ENCODE measurements at places on chromosomes 1 and 21. TPM values are rescaled to one million over a fixed set of nuclear protein-coding genes. Genes with fewer than 3 reads are reported as not detected.

- DNase-seq: no peak
Observed at GRCh38 chr1:179663810-179664209, 72.2 kb downstream of the TDRD5 start.

DNA sequence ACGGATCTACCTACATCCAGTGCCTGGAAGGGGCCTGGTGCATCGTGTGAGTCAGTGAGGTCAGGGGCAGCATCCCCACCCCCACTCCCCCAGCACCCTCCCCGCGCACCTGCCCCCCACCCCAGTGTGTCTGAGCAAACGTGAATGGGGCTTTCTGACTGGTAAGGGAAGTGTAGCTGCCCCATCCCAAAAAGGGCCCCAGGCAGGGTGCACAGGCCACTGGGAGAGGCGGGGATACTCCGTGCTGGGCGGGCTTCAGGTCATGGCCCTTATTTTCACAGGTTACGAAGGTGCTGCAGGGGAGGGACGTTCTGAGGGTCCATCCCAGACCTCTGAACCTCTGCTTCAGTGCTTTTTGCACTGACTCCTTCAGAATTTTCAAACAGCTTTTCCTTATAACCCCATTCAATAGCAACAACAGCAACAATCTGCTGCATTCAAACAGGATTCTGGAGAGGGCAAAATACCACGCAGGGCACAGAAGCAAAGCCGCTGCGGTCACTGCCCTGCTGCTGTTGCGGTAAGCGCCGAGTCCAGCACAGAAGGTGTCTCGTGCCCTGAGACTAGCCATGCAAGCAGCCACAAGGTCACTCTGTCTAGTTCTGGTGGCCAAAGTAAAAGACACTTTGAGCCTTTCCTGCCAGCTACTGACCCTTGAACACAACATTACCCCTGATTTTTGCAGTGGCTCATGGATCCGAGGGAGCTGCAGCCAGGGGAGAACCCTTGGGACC lies 10.3 kb downstream of the TTC34 start:
- DNase-seq: peak; percentile 33

Gene MMP23B
- 5.9 TPM for total RNA-seq

GRCh38 chr1:114702737-114703136 lies 7.4 kb upstream of the AMPD1 start:
- no peak for DNase-seq

DNA sequence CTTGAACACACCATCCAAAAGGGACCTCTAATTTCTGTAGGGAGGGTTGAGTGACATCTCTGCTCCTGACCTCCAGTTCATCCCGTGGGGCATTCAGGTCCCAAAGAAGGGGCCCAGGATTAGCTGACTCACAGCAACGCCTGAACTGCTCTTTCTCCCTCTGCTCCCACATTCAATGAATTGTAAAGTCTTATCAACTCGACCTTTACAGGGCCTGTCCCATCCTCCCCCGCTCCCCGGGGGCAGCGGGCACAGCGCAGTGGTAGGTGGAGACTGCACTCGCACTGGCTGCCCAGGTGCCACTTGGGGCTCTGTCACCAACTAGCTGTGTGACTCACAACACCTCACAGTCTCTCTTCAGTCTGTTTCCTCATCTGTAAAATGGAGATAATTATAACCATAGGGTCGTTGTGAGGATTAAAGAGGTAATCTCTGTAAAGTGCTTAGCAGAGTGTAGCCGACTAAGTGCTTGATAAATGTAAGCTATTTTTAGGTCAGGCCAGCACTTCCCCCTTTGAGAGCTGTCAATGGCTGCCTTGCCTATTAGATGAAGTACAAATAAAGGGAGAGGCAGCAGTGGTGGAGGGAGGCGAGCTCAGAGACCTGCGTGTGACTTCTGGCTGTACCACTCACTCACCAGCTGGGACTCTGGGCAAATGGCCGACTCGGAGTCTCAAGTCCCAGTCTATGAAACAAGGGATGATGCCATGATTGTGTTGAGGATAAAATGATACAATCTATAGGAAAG lies 637 bp upstream of the MYBPHL start:
- no peak for DNase-seq

Gene PRAMEF12
- not detected for total RNA-seq

DNA sequence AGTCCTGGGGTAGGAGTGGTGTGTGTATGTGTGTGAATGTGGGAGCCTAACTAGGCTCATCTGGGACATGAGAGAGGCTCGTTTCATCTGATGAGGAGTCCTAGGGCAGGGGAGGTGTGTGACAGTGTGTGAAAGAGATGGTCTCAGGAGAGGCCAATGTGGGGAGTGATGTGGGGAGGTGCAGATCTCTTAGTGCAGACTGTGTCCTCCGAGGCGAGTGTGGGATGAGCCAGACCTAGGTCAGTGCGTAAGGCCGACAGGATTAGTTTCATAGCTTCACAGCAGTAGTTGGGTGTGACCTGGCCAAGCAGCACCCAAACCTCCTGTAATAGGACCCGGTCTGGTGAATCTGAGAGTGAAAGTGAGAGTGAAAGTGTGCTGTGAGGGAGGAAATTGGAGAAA lies 94.7 kb downstream of the LIPI start:
- no peak for DNase-seq

DNA sequence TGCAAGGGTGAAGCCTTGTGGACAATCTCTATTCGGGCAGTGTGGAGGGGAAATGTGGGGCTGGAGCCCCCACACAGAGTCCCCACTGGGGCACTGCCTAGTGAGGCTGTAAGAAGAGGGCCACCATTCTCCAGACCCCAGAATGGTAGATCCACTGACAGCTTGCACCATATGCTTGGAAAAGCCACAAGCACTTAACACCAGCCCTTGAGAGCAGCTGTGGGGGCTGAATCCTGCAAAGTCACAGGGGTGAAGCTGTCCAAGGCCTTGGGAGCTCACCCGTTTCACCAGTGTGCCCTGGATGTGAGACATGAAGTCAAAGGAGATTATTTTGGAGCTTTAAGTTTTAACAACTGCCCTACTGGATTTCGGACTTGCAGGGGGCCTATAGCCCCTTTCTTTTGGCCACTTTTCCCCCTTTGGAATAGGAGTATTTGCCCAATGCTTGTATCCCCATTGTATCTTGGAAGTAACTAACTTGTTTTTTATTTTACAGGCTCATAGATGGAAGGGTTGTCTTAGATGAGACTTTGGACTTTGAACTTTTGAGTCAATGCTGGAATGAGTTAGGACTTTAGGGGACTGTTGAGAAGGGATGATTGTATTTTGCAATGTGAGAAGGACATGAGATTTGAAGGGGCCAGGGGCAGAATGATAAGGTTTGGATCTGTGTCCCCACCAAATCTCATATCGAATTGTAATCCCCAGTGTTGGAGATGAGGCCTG lies 16.3 kb upstream of the COL6A1 start:
- no peak for DNase-seq

Gene FAM110D
- 0.76 TPM for total RNA-seq

DNA sequence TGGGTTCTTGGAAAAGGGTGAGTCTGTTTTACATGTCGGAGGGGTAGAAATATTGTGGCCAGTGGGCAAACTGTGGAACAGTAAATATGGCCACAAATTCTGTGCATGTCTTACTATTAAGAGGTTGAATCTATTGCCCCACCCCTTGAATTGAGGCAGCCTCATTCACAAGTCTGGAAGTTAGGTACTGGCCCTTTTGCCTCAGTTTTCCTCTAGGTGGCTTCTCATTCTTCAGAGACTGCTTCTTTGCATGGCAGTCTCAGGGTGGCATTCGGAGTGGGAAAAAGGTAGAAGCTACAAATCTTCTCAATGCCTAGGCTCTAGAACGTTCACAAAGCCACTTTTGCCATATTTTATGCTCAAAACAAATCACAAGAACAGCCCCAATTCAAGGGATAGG lies 57.2 kb downstream of the SLC9C2 start:
- no peak for DNase-seq

- no peak for DNase-seq
Observed at GRCh38 chr1:98668733-98669132, 7.2 kb downstream of the SNX7 start.

DNA sequence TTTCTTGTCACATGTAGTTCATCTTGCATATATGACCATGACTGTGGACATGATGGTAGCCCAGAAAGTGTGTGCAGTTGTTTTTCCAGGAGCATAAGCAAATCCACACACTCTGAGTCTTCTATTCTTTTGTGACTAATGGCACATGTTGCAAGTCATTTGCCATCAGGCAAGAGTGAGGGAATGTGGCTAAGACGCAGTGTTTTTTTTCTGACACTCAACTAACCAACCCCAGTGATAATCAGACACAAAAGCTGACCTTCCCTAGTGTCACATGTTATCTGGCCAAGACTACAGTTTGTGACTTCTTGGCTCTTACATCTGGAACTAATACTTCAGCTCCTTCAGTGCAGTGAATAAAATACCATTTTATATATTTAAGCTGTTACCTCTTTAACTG lies 108.8 kb downstream of the ITSN1 start:
- no peak for DNase-seq

- peak; percentile 41 for DNase-seq
Observed at GRCh38 chr1:43304314-43304681, 3.5 kb downstream of the TIE1 start.

DNA sequence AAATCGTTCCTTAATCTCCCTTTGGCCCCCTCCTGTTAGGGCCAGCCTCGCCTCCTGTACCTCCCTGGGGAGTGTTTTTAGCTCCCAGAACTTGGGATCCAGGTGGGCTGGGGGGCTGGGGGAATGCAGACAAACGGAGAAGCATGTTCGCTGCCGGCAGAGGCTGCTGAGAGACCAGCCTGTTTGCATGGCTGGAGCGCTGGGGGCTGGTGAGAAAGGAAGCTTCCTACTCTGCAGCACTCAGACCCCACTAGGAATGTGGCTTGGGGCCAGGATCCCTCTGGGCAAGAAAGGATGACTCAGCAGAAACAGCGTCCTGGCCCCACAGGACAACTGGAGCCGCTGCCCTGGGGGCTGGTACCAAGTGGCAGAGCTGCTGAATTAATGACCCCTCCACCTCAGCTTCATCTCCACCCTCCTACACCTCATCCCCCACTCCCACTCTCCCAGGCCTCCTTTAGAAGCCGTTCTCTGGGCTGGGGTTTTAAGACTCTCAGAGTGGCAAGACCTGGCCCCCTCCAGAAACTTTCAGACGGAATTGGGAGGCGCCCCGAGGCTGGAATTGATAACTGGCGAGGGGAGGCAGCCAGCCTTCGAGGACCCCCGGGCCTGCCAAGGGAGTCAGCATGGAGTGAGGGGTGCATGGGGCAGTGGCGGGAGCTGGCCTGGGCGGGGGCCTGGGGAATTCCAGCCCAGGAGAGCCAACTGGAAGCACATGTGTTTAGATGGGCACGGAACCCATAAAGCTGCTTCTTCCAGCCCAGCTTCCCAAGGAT lies 28.5 kb upstream of the EPS8L3 start:
- DNase-seq: no peak

DNA sequence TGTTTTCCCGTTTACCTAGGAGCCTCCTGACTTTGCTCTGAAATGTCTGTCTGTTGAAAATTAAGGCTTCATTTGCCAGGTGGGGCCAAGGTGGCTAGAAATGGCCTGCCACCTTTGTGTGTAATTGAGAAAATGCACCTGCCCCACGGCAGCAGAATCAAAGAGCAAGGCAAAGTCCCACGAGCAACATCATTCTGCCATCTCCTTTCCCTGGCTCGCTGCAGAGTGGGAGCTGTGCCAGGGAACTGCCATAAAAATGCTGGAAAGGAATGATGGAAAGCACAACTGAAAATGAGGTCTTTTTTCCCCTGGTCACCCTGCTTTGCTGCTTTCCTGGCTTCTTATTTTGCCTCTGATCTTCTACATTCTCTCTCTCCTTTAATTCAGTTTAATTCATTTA lies 5.5 kb upstream of the OLFML2B start:
- no peak for DNase-seq

Gene IVL
- total RNA-seq: not detected

- peak; percentile 35 for DNase-seq
Observed at GRCh38 chr1:230261928-230262650, 164.0 kb downstream of the PGBD5 start.

DNA sequence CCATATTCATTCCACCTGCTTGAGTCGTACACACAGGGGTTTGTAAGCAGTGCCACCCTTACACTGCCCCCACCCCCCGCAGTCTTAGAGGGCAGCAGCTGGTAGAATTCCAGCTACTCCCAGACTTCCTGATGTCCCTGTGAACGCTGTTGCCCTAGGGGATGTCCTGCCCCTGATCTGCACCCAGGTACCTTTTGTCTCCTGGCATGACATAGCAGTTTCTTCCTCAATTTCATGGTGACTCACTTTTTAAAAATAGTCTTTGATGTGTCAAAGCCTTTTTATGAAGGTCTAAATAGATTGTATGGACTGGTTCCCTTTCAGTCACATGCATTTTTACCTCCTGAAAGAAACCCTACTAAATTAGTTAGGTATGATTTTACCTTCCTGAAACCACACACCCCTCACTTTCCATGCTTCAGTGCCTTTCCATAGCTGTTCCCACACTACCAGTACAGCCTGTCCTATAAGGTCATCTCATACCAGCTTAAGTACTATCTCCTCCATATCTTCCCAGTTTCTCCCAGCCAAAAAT lies 76.4 kb downstream of the ST3GAL3 start:
- DNase-seq: no peak

Gene FAM151A
- 0.77 TPM for total RNA-seq

Gene NT5C1A
- not detected for total RNA-seq

Gene PKNOX1
- total RNA-seq: 21.2 TPM

Gene FCER1A
- total RNA-seq: not detected

DNA sequence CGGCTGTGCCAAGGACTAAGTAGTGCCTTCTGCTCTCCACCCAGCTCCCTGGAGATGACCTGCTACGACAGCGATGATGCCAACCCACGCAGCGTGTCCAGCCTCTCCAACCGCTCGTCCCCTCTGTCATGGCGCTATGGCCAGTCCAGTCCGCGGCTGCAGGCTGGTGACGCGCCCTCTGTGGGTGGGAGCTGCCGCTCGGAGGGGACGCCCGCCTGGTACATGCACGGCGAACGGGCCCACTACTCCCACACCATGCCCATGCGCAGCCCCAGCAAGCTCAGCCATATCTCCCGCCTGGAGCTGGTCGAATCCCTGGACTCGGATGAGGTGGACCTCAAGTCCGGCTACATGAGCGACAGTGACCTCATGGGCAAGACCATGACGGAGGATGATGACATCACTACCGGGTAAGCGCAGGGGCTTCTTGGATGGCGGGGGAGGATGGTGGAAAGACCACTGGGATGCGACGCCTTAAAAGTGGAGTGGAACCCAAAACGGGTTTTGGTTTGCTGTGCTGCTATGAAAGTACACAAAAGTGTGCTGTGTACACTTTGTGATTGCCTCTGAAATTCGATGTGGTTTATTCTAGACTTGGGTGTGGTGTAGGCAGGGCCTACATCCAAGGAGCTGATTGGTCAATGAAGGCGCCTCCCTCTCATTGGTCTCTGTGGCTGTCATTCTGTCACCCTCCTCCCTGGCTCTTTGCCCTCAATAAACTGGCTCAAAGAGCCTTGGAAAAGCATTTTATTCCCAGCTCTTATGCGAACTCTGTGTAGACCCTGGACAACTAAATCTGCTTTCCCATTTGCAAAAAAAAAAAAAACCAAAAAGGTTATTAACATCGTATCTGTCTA lies 110.4 kb upstream of the IPO9 start:
- peak; percentile 71 for DNase-seq

- no peak for DNase-seq
Observed at GRCh38 chr1:208538587-208538986, 294.4 kb upstream of the PLXNA2 start.
